ENCODE measurements at places on chromosomes 13 and 19.

DNA sequence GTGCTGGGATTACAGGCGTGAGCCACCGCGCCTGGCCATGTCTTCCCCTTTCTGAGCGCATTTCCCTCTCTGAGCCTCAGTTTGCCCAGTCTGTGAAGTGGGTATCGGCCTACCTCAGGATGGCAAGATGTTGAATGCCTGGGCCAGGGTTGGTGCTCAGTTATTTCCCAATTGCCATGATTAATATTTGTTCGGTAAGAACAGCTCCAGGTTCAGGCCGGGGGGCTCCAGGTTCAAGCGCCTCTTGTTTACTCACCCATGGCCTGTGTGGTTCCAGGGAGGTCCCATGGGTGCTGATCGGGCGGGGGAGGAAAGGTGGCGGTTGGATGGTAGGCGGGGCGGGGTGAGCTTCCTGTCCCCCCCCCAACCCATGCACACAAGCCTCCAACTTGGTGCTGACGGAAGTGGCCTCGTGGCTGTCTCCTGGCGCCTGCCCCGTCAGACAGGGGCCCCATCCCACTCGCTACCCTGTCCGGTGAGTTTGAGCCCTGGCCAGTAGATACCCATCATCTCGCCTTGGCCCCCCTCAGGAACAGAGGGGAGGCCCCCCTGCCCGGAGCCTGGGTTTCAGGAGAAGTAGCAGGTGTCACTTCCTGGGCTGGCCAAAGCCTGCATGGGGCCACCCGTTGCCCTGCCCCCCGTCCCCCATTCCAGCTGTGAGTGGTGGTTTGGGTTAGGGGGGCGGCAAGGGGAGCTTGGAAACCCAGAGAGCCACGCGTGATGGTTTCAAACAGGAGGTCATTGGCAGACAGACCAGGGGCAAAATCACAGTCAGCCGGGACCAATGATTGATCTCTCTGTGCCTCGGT lies at the start of gene FCHO1:
FCHO1 (plus strand) TSS at position 375 of the 809 bp plus-strand sequence. CDS start 3,688 bp downstream, outside the sequence.
- no peak for DNase-seq

- DNase-seq = no peak
Measured at GRCh38 chr13:39496506-39496905, 106.5 kb downstream of the LHFPL6 start.

DNA sequence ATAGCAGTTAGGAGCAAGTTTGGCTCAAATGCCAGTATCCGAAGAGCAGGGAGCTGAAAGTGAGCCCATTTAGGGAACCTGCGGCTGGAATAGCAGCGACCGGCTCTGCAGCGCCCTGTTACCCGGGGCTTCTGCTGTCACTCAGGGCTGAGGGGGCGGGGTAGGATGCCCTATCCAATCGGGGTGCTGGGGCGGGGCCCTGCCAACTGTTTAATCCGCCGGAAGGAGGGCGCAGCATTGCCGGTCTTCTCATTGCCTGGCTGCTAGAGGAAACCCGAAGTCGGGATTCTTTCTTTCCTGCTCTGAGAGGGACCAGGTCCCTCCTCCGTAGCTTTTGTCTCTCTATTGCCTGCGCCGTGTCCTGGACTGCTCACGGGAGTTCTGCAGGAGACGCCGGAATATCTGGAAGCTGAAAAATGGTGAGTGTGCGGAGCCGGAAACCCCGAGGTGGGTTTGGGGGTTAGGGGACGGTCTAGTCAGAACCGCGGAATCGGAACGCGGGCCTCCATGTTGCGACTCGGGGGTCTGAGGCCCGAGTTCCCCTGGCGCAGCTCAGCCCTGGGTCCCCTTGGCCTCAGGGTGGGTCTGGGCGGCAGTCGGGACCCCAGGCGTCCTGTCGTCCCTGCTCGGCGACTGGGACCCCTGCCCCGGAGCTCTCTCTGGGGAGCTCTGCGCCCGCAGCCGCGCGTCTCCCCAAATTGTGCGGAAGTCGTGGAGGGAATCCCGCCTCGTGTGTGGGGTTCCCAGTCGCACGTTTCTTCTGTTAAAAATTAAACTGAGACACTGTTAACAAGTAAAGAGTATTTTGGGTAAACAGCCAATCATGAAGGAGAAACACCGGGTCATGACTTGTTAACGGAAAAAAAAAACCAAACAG lies 22.8 kb downstream of the ZNF763 start:
- no peak for DNase-seq

DNA sequence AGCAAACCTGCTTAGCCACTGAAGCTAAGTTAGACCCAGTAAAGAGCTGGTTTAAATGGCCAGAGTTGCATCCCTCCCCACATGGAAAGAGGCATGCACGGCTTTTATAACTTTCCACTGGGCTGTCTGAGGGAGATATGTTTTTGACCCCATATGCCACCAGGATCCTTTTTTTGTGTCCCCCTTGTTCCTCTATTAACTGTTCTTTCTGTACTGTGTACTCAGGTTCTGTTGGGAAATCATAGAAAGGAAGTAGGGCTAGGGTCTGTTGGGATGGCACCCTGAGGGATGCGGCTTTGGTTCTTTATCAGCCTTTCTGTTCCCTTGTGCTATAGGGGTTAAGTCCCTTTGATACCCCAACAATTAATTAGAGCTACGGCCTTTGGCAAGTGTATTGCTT lies 12.2 kb upstream of the TM9SF2 start:
- no peak for DNase-seq

DNA sequence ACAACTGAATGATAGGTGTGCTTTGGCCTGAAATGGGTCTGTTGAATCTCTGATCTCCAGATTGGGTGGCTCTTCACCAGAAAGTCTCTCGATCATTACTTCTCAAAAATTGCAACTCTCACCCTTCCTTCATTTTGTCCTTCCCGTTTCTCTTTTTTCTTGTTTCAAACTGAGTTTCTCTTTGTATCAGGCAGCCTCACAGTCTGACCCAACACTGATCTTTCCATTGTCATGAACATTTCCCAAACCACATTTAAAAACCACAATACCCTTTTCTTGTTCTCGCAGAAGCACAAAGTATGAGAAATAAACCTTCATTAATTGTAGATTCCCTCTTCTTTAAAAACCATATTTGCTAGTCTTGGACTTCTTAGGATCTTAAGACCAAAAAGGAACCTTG lies 33.6 kb upstream of the HMGB1 start:
- no peak for DNase-seq

GRCh38 chr13:100789968-100790367 lies 115.4 kb upstream of the TMTC4 start:
- peak; percentile 17 for DNase-seq

GRCh38 chr13:108742701-108743451 lies 113.5 kb downstream of the MYO16 start:
- no peak for DNase-seq

DNA sequence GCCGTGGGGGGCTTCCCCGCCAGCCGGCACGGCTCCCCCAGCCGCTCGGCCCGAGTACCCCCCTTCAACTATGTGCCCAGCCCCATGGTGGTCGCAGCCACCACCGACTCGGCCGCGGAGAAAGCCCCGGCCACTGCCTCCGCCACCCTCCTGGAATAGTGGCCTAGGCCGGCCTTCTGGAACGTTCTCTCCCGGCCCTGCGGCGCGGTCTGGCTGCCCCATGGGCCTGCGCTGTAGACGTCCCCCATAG lies 9.0 kb downstream of the C19orf25 start:
- DNase-seq = no peak

DNA sequence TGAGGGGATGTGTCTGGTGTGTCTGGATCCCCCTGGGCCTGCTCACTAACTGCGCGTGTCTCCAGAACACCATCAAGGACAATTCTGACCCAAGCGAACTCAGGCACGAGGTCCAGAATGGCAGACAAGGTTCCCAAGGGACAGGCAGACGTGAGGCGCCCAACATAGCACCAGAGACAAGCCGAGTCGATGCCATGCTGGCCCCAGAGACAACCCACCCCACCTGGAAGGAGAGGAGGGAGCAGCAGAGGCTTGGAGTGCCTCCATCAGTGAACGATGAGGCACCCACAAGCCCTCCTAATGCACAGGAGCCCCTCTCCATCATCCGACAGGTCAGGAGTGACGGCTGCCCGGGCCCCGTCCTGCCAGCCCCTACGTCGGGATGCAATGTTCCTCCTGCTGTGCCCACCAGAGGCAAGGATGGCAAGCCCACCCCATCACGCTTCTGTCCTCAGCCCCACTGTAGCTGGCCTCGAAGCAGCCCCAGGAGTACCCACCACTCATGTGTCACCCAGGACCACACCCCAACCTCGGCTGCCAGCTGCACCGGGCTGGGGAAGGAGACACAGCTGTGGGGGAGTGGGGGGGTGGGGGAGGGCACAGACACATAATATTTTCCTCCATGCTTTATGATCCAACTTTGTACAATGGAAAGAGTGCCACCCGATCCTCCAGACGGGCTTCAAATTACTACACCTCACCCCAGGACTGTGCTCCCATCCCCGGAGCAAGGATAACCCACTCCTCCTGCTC lies 11.8 kb downstream of the AP3D1 start:
- no peak for DNase-seq

- peak; percentile 63 for DNase-seq
Measured at GRCh38 chr19:18846862-18847548, 15.2 kb downstream of the UPF1 start.

DNA sequence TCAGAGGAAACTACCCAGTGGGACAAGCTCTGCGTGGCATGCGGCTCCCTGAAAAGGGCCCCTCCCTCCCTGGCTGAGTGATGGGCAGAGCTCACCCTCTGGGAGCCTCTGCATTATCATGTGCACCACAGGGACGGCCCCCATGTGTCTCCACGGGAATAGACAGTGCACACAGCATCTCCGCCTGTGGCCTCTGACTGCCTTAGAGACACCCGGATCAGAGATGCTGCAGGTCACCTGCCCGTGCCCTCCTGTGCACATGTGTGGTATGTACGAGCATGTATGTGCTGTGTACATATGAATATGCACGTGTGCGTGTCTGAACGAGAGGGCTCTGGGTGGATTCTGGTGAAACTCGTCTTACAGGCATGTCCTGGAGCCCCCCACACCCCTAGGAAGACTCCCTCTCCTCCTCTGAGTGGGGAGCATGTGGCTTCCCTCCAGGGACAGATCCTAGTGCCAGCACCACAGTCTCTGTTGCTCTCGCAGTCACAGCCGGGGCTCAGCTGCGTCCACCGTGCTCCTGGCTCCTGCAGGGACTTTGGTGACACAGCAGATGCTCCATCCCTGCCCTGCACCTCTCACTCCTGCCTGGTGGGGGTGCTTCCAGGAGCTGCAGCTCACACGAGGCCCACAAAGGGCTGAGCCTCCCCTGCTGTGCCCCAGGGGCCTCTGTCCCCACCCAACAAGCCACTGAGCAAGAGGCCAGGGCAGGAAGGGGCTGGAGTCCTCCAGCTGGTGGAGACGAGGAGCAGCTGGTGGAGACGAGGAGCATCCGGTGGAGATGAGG lies 19.6 kb downstream of the C13orf46 start:
- DNase-seq = peak; percentile 10

GRCh38 chr13:42876270-42876714 lies 94.9 kb downstream of the FAM216B start:
- no peak for DNase-seq

DNA sequence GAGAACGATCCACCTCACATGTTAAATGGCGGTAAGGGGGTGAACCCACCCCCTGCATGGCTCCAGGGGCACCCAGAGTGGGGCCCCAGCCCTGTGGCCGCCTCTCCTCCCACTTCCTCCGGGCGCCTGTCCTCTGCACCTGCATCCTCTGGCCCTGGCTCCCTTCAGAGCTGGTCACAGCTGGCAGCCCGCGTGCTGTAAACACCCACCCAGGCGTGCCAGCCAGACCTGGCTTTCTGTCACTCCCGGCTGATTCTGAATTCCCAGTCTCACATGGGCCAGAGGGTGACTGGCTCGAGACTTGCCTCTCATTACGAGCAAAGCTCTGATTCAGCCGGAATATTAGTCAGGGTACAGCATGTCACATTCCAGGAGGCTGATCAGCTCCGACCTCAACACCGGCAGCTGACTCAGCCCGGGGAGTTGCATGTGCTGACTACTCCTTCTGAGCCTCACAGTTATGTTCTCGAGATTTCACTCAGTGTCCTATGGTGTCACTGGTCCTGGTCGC lies 75.1 kb downstream of the GNG7 start:
- DNase-seq = no peak

GRCh38 chr13:58542530-58542929 lies 911.0 kb downstream of the PCDH17 start:
- no peak for DNase-seq

DNA sequence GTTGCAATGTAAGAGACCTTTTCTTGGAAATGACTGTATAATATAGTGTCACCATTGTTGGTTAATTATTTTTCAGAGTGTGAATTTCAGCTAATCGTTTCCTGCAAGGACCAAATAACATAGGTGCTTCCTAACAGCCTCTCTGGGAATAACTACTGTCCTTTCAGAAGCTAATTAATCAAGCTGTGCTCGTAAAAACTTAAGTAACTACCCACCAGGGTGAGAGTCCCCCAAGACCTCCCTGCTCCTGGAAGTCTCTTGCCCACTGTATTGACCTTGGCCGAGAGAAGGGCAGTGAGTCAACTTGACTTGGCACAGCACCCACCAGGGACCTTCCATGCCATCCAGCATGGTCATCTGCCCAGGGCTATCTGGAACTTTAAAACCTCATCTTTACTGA lies 50.3 kb downstream of the UQCRFS1 start:
- DNase-seq = no peak

GRCh38 chr19:45211751-45212381 lies 33.3 kb downstream of the BLOC1S3 start:
- DNase-seq = no peak
